ENCODE measurements at places on chromosomes 3 and 15.

DNA sequence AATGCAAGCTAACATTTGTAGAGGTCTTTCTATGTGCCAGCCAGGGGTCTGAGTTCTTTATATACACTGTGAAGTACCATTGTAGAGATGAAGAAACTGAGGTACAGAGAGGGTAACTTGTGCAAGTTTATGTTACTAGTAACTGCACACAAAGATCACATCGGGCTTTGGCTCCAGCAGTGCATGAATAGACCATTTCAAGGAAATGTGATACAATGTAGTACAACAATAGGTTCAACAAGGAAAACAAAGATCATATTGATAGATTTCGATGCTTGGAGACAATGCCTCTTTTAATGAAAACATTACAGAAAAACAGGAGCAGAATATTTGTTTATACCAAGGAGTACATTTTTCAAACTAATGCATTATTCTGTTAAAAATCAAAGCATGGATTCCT is 115.3 kb downstream of the POLR2M start:
- no peak for DNase-seq

GRCh38 chr3:40827942-40828688 is 303.4 kb downstream of the ZNF621 start:
- DNase-seq = no peak

DNA sequence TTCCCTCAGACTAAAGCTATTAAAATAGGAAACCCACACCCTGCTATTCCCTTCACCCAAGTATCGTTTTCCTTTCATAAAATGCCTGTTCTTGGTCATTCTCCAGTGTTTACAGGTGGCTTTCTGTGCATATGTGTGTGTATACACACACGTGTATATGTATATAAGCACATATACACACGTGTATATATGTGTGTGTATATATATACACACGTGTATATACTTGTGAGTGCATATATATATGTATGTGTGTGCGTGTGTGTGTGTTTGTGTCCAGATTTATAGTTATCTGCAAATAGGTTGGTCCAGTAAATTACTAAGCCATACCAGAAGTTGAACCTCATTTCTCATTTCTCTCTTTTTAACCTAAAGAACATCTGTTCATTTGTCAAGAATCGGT is 15.7 kb upstream of the TEX9 start:
- no peak for DNase-seq

GRCh38 chr3:50164984-50165909 is 10.1 kb downstream of the SEMA3F start:
- no peak for DNase-seq

DNA sequence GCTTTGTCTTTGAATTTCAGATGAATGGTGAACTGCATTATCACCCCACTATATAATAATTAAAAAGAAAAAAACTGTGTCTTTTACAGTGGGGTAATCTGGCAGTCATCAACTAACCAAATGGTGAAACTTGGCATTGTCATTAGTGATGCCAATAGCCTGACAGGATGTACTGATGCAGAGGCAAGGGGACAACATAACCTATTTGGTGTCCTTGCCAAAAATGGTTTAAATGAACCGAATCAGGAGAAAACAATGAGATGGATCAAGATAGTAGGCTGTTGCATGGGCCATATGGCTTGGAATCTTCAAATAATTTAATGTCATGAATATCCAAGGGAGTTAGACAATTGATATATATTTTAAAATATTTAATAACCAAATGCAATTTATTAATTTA is 738.7 kb downstream of the FHIT start:
- no peak for DNase-seq

DNA sequence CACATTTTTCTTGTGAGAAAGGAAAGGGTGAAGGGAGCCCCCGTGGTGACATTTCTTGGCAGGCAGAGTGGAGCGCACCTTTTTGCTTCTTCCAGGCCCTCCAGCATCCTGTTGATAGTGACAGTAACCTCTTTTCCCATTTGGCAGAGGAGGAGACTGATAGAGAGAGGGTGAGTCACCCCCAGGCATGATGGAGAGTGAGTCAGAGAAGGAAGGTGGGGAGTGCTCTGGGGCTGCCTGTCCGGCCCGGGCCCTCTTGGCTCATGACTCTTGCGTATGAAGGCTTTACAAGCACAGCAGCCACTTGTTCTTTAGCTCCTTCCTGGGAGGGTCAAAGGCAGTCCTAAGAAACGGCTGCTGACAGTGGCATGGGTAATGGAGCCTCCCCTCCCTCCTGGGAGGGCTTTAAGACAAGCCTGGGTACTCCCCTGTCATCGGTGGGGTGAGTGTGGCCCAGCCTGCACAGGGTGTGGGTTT is 16.0 kb downstream of the ANKRD63 start:
- no peak for DNase-seq

GRCh38 chr15:52306270-52306669 is 10.7 kb upstream of the MYO5C start:
- DNase-seq = no peak

DNA sequence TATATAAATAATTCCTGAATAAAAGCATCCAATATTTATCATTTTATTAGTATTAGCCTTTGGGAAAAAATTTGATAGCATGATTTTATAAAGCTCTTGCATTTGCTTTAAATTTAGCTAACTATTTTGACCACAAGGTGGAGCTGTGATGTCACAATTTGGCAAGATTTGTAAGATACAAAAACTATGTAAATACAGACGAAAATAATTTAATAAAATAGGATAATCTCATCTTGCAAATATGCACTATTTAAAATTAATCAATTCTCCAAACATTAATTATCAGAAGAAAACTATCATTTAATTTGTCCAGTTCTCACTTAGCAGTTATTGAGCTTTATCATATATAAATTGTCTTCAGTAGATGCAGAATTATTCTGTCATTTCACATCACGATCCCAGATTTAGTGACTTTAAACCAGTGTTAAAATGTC is 95.4 kb downstream of the PLOD2 start:
- no peak for DNase-seq

GRCh38 chr3:45978006-45978761 is 17.4 kb downstream of the FYCO1 start:
- DNase-seq = no peak

- DNase-seq = no peak
Observed at GRCh38 chr15:76333720-76334437, 2.7 kb upstream of the ISL2 start.

DNA sequence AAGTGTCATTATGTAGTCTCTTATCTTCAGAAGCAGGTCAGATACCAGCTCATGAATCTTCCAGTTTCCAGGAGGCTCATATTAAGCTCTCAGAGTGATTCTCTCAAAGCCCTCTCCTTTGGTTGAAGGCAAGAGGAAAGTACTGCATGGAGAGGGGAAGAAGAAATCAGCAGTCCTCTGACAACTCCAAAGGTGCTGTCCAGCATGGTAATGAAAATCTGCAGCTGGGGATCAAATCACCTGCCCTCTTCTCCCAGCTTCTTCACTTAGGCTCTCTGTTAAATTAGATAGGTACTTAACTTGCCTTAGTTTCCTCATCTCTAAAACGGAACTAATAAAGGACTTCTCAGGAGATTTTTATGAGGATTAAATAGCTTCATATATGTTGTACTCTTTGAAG is 738.8 kb upstream of the GOLIM4 start:
- DNase-seq = no peak
